ENCODE measurements at places on chromosomes 12 and 14.

DNA sequence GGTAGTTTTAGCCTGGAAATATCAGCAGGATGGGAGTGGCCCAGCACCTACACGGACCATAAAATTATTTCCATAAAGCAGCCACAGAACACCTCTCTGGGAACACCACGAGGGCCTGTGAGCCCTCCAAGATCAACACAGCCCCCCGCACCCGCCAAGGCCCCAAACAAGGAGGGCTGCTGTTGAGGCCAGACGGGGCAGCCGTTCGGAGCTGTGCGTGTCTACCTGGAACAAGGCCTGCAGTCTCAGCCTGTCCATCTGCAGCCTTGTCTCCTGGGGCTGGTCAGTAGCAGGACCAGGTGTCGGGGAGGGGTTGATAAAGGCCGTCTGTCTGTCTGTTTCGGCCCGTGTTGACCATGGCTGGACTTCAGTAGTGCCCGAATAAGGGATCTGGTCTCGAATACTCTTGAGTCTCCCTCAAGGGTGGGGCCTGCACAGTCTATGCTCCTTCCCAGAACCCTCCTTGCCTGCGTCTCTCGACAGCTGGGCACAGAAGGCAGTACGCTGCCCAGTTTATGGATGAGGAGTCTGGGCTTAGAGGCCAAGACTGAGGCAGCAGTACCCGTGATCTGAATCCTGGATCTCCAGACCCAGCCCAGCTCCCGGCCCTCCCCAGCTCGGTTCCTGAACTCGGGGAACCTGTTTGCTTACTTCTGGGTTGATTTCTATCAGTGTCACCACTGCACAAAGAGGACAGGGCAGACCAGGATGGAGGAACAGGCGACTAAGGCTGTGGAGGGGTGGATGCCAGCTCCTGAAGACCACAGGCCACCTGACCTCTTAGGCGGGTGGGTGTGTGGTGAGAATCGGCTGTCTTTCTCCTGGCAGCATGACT lies 23.1 kb upstream of the DLK1 start:
- no peak for DNase-seq

DNA sequence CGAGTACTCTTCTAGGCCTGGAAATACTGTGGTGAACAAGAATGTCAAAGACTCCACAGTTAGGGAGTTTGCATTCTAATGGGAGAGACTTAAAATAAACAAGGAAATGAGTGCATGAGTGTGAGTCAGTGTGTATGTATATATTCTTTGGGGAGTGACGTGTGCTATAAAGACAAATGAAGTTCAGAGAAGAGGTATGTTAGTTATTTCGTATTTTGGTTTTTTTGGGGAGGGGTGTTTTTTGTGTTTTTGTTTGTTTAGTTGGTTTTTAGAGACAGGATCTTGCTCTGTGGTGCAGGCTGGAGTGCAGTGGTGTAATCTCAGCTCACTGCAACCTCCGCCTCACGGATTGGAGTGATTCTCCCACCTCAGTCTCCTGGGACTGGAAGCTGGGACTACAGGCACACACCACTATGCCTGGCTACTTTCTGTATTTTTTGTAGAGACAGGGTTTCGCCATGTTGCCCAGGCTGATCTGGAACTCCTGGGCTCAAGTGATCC lies 74.3 kb downstream of the SRGAP1 start:
- no peak for DNase-seq

DNA sequence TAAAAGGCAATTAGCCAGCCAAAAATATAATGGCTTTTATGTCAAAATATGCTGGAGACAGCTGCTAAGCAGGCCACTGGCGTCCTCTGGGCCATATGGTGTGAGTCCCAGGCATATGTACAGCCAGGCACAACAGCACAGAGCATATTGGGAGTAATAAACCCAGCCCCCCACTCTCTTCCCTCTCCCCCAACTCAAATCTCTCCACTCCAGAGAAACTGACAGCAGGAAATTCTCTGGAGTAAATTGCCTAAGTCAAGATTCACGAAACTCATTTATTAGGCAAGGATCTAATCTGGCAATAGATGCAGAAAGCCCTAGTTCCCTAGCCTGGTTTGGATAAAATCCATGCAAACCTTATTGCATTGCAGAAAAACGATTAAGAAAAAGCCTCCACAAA lies 147.9 kb upstream of the SEL1L start:
- DNase-seq: no peak

- no peak for DNase-seq
These were observed 151.1 kb downstream of the CALM1 start for GRCh38 chr14:90547968-90548367.

DNA sequence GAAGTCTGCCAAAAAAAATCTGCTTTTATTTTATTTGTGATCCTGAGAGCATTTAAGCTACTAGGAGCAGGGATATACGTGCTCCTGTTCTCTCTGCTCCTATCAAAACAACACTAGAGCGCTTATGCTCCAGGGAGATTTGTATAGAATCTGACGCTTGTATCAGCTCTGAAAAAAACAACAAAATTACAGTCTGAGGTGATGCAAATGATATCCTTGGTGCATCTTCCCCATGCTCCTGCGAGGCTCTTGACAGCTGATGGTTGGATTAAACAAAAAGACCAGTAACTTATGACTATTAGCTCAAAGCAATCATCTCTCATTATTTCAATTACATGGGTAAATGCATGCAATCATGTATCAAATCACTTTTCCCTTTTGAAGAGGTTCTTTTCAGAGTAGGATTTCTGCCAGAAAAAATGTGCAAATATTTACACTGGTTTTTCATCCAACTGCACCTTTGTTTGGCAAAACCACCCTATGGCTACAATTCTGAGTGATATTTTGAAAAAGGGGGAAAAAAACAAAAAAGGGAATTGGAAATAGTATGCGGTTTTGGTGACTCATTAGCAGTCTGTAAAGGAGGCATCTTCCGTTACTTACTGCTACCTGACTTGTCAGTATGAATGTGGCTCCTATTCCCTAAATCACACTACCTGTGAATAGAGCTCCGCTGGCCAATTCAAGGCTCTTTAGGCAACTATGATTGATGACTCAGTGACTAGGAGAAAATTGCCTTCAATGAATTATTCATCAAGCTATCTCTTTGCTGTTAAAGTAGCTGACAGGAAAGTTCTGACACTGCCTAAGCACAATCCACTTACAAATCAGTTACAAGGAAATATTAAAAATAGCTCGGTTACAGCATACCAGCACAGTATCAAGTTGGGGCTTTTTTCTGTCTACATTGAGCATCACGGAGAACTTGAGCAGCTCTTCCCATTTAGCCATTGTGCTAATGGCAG lies 450.0 kb downstream of the FOXG1 start:
- DNase-seq: no peak

DNA sequence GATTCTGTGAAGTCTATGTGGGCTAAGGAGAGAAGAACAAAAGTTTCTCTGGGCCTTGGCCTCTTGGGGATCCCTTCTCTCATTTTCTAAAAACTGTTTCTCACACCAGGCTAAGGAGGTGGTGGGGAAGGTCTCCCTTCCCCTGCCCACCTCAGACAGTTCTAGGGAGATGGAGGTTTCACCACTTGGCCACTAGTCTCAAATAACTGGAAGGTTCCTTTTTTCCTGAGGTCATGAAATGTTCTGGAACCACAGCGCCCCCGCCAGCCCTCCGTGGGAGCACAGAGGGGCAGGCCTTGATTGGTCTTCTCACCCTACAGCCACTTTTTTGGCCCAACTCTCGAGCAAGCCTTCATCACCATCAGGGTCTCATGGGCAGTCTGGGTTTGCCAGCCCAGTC lies 12.6 kb downstream of the C12orf43 start:
- DNase-seq: no peak

- DNase-seq: peak; percentile 80
These were observed at the start of gene GZMB for GRCh38 chr14:24634158-24634557. GZMB (minus strand) TSS chr14:24634190; CDS start chr14:24634160, 30 bp downstream.

- DNase-seq: no peak
These were observed 22.5 kb upstream of the GALNT9 start for GRCh38 chr12:132351751-132352495.
